ENCODE measurements at places on chromosomes 2 and 18. TPM values are rescaled to one million over a fixed set of nuclear protein-coding genes. Genes with fewer than 3 reads are reported as not detected.

DNA sequence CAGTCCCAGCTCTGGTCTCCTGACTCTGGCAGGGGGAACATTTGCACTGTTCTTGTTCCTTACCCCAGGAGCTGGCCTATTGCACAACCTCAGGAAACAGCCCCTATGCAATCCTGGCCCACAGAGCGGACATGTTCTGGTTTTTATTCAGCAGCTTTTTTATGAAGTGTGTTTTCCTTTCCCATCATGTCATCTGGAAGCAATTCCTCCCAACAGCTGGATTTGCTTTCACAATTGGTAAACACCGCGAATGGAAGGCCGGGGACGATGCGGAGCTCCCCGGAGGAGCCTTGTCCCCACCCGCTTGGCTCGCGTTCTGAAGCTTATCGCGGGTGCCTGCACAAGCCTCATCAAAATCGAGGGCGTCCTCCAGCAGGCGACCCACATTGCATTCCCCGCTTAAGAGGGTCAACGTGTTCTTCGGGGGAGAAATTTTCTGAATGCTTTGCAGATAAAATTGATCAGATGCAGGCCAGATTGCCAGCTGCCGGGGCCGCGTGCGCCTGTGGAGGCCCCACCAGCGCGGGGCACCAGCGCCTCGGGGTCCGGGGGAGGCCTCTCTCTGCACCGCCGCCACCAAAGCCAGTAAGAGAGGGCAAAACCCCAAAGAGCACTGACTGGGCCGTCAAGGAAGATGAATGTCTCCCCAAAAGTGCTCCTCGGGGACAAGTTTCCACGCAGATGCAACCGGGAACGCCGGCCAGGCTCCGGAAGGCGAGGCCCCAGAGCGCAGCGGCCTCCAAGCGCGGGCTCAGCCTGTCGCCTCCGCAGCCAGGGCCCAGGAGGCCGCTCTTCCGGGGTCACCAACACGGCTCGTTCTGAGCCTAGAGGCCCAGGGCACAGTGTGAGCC is 60.3 kb upstream of the SP3 start:
- DNase-seq, result no peak

- DNase-seq, result no peak
These were observed 115.2 kb downstream of the GALNT3 start for GRCh38 chr2:165678882-165679281.

- DNase-seq, result no peak
These were observed 129.2 kb upstream of the ERBB4 start for GRCh38 chr2:212667751-212668316.

GALM gene
- 46.8 TPM for total RNA-seq

DNA sequence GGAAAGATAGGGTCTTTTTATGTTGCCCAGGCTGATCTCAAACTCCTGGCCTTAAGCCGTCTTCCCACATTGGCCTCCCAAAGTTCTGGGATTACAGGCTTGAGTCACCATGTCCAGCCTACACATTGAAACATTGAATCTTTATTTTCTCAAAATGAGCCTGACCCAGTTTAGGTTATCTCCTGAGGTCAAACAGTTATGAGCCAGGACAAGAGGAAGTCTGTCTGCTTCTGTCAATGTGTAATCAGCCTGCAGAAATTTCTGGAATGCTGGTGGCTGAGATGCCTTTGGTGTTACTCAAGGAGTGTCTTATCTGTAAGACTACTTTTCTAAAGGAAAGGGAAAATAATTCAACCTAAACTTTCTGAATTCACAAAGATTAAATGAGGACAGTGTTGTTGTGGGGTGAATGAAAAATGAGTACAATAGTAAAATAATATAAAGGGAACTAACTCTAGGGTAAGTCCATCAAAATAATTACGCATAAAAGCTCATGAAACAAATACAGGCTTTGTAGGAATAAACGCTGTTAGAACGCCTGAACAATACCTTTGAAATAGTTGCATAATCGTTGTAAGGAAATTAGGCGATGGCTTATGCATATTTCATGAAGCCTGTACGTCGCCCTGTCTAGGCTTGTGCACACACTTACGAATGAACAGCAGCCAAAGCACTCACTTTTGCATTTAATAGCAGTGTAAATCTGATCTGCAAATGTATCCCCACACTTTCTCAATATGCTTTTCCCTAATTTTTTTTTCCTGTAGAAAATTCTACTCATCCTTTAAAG is 260.8 kb downstream of the RDH14 start:
- no peak for DNase-seq

FTCDNL1 gene
- 0.32 TPM for total RNA-seq

DNA sequence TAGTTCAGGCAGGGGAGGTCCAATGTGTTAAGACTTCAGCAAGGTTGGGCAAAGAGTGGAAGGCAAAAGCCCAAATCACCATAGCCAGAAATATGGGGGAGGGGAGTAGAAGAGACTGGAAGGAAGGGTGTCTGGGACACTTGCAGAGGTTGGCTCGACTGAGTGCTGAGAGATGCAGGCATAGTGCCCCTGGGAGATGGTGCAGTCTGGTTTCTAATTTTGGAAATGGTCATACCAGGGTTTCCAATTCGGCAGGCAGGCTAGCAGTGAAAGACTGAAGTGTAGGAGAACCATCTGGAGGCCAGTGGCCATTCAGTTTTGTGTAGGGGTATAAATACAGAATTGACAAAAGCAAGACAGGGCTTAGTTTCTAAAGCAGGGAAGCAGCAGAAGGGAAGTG is 6.2 kb upstream of the SPOPL start:
- DNase-seq, result no peak

DNA sequence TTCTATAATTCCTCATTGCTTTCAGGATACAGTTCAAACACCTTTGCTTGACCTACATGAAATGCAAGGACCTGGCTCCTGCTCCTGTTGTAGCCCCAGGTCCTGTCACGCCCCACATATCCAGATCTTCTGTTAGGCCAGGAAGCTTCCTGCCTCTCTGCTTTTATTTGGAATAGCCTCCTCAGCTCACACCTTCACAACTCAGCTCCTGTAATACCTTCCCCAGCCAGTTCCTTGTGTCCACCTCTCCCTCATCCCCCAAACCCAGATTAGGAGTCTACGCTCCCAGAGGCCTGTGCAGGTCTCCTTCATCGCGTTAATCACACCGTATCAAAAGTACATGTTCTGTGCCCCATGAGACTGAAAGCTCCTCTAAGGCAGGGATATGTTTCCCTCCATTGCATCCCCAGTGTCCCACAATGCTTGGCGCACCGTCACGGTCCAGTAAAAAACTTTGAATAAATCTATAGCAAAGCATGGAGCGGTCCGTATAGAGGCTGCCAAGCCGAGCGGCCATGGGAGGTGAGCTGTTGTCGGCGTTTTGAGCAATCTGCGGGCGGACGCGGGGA is 371 bp downstream of the MDH1B start:
- no peak for DNase-seq

FSHR gene
- not detected for total RNA-seq

GRCh38 chr2:7430869-7431641 is 513.8 kb downstream of the RNF144A start:
- DNase-seq, result no peak

- no peak for DNase-seq
These were observed 119.9 kb upstream of the ACVR1C start for GRCh38 chr2:157748371-157749142.

GRCh38 chr2:232026910-232027309 is 65.4 kb downstream of the DIS3L2 start:
- DNase-seq, result no peak

DNA sequence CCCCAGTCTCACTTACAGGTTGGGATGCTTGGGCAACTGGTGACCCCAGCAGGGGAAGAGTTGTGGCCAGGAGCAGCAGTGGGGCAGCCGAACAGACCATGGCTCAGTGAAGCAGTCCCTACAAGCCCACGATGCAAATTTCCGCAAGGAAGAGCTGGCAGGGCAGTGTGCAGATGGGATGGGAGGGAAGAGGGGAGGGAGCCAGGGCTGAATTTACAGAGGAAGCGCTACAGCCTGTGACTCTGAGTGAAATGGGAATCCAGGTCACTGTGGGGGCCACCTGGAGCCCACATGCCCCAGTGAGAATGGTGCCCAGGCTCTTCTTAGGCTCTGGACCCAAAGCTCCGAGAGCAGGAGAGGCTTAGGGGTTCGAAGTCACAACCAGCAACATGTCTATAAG is 27.0 kb upstream of the SELENOI start:
- DNase-seq, result no peak

- DNase-seq, result no peak
These were observed 460.4 kb upstream of the ZNF804A start for GRCh38 chr2:184137955-184138354.

- DNase-seq, result peak; percentile 77
These were observed 116.5 kb upstream of the FOSL2 start for GRCh38 chr2:28276076-28276618.

DNA sequence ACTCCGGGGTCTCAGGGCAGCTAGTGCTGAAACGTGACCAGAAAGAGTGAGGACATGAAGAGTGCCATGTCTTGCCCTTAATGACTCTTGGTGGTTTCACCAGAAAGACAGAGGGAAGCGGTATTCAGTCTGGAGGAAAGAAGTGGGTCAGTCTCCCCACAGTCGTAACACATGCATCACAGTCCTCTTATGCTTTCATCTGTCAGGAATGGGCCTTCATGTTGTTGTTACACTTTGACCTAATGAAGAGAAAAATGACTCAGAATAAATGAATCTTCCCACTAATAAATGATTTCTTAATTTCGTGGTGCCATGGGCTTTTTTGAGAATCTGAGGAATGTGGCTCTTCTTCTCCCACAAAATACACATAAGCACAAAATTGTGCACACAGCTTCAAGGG is 103.2 kb downstream of the SLC8A1 start:
- DNase-seq, result no peak

CHN1 gene
- total RNA-seq, result 10.7 TPM

CABYR gene
- 1.2 TPM for total RNA-seq

DNA sequence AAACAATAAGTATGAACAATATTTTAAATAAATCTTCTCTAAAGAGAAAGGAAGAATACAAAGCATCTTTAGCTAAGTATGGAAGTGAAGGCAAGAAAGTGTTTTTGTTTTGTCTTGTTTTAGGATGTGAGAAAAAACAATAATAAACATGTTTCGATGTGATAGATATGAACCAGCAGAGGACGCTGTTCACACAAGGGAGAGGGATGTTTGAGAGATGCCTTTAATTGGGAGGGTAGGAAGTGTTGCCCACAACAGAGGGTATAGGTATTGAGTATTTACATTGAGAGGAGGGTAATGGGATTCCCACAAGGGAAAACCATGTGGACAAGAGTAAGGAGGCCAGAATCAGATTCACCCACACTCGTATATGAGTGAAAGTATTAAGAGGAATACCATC is 55.1 kb downstream of the CDH19 start:
- DNase-seq, result no peak

GRCh38 chr2:73072129-73072395 is 550 bp upstream of the SFXN5 start:
- DNase-seq, result no peak

DNA sequence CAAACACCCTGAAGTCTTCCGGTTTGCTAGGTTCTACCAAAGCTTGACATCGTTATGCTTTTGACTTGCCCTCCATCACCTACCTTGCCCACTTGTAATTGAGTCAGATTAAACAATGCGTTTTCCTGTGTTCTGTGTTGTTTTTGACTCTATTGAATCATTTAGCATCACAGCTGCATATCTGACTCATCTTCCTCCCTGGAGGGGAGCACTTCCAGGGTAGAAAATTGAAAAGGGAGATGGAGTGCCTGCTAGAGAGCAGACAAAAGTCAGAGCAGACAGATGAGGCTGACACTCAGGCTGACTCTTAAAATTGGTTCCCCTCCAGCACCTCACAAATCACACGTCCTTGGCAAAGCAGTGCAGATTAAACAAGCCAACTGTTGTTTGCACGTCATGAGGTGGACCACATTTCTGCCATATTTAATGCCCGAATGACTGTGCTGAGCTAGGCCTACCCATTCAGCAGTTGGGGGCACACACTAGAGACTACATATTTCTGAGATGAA is 2.2 kb downstream of the MPP4 start:
- no peak for DNase-seq

DNA sequence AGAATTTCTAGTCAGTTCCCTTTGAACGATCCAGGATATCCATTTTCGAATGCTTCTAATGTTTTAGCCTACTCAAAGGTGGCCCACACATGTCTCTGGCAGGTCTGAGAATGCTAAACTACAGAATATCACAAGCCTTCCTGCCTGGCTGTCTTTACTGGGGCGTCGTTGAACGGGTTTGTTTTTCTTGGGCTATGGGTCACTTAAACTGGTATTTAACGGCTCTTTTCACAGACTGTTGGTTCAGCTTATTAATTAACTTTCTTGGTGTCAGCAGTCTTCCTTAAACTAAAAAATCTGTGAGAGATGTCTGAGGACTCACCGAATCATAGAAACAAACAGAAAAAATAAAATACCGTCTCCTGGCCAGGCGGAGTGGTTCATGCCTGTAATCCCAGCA is 563.2 kb upstream of the NRP2 start:
- DNase-seq, result no peak

CD8B gene
- total RNA-seq, result 0.62 TPM

DNA sequence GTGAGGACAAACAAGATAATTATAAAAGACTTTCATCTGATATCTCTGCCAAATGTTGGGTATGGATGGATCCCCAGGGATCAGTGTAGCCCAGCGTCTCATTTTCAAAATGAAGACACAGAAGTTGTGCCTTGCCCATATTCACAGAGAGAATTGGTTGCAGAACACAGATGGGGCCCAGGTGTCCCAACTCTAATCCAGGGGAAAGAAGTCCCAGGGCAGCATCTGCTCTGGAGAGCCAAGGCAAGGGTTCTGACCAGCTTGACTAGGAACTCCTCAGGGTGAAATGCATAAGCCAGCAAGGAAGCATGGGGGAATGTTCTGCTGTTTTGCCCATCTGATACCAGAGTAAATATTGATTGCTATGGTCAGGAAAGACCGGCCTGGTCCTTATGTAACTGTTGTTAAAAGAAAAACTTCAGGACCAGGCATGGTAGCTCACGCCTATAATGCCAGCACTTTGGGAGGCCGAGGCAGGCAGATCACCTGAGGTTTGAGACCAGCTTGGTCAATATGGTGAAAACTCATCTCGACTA is 68.7 kb upstream of the CABLES1 start:
- no peak for DNase-seq

- DNase-seq, result no peak
These were observed 20.9 kb downstream of the OXER1 start for GRCh38 chr2:42742740-42743658.

- DNase-seq, result no peak
These were observed 289.4 kb downstream of the AFF3 start for GRCh38 chr2:99852956-99853355.

DNA sequence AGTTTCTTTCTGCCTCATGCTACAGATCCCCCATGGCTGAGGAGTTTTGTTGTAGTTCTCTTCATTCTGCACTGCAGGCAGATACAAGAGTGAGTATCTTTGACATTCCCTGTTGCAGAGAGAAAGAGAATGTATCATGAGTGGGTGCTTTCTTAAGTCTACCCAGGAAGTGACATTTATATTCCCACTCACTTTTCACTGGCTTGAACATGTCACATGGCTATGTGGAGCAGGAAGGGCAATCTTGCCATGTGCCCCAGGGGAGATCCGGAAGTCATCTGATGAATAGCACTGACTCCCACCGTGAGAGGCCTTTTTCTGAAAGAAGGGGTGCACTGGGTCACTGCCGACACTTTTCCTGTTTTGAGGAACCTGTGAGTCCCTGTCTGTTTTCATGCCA is 66.4 kb upstream of the BOD1L2 start:
- no peak for DNase-seq

MC2R gene
- not detected for total RNA-seq

- DNase-seq, result no peak
These were observed 220.3 kb downstream of the KLHL29 start for GRCh38 chr2:23605236-23605635.

- DNase-seq, result no peak
These were observed 12.6 kb downstream of the SEH1L start for GRCh38 chr18:12960395-12960794.

All from CD4-positive, CD25-positive, alpha-beta regulatory T cell (primary cell).